ENCODE measurements at places on chromosomes 11 and 22.
A peak's percentile ranks its signal among the peaks of the same experiment; 100 is the strongest.

- DNase-seq: no peak
Observed at GRCh38 chr22:22376352-22376706, 131.7 kb downstream of the VPREB1 start.

GRCh38 chr11:126917531-126918204, 82.9 kb downstream of the KIRREL3 start:
- DNase-seq: peak; percentile 77

GRCh38 chr11:66933531-66933930, 24.7 kb downstream of the PC start:
- no peak for DNase-seq

DNA sequence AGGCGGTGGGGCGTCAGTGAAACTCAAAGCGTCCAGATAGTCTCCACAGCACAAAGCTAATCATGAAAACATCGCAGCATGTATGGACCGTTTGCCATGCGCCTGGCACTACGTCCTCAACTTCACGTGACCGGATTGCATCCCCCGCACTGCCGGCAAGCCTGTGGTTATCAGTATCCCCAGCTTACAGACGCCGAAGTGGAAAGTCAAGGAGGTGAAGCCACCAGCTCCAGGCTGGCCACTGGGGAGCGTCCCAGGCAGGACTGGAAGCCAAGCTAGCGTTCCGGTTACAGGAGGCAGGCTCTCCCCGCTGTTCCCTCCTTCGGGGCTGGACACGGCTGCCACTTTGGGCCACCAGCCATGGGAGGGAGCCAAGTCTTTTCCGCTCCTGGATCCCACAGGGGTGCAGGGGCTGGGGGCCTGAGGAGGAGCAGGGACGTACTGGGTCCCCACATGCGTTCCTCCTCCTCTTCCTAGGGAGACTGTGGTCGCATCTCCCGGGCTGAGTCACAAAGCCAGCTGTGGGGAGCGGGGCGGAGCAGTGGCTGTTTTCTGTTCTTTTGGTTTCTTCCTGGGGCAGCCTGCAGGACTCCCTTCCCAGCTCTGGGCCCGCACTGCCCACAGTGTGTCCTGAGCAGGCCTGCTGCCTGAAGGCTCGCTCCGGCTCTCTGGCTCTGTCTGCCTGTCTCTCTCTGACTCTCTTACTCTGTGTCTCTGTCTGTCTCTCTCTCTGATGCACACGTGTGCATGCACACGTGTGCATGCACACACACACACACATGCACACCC, 4.3 kb upstream of the OSBPL5 start:
- DNase-seq: peak; percentile 76

DNA sequence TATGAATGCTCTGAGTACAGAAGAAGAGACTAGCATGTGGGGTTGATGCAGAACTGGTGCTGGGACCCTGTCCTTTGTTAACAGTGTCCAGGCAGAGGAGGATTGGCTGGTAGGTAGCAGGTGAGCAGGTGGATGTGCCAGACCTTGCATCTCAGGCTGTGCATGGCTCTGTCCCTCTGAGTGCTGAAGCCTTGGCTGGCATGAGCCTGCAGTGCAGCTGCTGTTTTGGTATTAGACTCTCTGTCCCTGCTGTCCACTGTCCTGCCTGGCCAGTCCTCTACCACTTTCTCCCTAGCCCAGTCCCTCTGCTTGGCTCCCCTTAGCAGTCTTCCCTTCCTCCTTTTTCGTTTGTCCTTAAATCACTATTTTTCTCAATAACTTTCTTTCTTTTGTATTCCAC, 213.6 kb upstream of the ZBED5 start:
- DNase-seq: no peak

DNA sequence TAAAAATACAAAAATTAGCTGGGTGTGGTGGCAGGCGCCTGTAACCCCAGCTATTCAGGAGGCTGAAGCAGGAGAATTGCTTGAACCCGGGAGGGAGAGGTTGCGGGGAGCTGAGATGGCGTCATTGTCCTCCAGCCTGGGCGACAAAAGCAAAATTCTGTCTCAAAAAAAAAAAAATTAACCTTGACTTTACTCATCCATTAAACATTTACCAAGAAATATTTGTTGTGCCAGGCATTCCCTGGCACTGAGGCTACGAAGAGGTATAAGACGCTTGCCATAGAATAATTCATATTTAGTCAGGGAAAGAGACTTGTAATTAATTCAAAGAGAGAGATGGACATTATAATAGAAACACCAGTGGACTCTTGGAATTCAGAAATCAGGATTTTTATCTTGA, 13.2 kb upstream of the PAFAH1B2 start:
- no peak for DNase-seq

DNA sequence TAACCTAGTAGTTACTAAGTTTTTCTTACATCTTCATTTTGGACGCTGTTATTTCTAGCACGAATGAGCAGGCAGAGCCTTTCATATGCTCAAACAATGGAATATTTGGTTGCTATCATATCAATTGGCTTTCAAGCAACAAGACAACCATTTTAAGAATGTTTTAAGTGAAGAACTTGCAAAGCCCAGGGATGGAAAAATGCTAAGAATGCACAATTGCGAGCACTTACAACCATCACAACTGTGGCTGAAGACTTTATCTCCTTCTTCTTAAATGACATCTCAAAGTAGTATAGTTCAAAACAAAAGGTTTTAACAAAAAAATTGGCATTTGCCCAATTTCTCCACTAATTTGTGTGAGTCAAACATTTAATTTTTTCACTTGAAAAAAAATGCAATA, 8.3 kb upstream of the MMP1 start:
- peak; percentile 33 for DNase-seq

GRCh38 chr11:76663486-76663810, 7.1 kb downstream of the LRRC32 start:
- no peak for DNase-seq

- DNase-seq: no peak
Observed at GRCh38 chr11:120548682-120549209, 37.2 kb downstream of the GRIK4 start.

GRCh38 chr11:26834601-26835000, 112.7 kb upstream of the SLC5A12 start:
- DNase-seq: no peak

- peak; percentile 74 for DNase-seq
Observed at GRCh38 chr11:8092587-8093424, 11.8 kb downstream of the TUB start.

DNA sequence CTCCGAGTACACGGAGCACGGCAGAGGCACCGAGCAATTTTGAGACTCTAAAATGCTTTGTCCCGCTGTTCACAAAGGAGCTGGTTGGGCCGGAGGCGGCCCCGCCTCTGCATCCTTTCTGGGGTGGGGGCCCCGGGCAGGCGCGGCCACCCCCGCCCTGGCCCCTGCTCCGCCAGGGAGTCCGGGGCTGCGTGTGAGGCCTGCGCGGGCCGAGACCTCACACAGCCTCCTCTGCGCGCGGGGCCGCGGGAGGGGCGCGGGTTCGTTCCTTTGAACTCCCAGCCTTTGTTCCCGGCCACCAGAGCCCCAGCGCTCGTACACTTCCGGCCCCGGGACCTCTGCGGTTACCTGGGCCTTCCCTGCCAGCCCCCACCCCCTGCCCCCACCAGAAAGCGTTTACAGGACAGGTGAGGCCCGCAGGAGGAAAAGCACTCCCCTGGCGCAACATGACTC, 1.6 kb downstream of the FGF19 start:
- no peak for DNase-seq

GRCh38 chr22:50684501-50684900, 11.9 kb downstream of the SHANK3 start:
- no peak for DNase-seq

- DNase-seq: no peak
Observed at GRCh38 chr22:37282385-37282677, at the start of gene CYTH4. Gene CYTH4 (plus strand): TSS chr22:37282508. CDS start chr22:37282570, 62 bp downstream.

GRCh38 chr11:72573072-72573854, 101.0 kb downstream of the PDE2A start:
- peak; percentile 51 for DNase-seq

GRCh38 chr11:92453055-92453454, 228.4 kb downstream of the FAT3 start:
- DNase-seq: peak; percentile 40

DNA sequence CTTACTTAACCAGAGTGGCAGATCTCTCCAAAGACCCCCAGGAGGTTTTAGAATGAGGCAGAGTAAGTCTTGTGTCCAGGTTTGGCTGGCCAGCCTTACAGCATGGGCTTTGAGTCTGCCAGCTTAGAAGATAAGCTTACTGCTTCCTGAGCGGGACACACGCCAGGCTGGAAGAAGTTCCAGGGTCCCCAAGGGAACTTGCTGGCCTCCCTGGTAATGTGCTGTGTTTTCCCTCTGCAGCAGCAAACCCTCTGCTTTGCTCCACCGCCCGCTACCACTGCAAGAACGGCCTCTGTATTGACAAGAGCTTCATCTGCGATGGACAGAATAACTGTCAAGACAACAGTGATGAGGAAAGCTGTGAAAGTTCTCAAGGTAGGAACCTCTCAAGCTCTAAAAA, 154.2 kb downstream of the LDLRAD3 start:
- DNase-seq: peak; percentile 39

GRCh38 chr11:117838901-117839300, 14.4 kb upstream of the FXYD2 start:
- no peak for DNase-seq

- no peak for DNase-seq
Observed at GRCh38 chr11:39149214-39149613, 2310.2 kb downstream of the LRRC4C start.

- DNase-seq: no peak
Observed at GRCh38 chr11:117841551-117842031, 17.0 kb upstream of the FXYD2 start.
